Kidney glomerular epithelial cell (primary cell): ENCODE measurements at places on chromosomes 12 and 14.

- no peak for DNase-seq
Measured at GRCh38 chr12:8876887-8877286, 37.4 kb upstream of the PHC1 start.

DNA sequence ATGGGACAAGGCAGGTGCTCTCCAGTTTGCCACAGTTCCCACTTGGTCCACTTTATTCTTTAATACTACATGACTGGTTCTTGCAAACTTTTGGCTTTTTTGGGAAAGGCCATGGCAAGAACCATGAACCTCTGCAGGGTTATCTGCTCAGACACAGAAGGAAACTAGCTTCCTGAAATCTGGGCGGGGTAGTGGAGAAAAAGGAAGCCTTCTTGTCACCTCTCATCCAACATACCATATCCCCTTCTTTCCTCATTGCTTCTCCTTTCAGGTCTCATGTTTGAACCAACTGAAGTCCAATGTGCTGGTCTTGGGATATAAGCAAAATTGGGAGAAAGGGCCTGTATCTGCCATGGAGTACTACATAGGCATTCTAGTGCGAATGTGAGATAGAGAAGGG lies 5.5 kb upstream of the KLHL33 start:
- DNase-seq, result no peak

- peak; percentile 9 for DNase-seq
Measured at GRCh38 chr12:57983146-57983857, 41.9 kb downstream of the ATP23 start.

- DNase-seq, result no peak
Measured at GRCh38 chr12:108319277-108320234, 19.6 kb downstream of the CMKLR1 start.

DNA sequence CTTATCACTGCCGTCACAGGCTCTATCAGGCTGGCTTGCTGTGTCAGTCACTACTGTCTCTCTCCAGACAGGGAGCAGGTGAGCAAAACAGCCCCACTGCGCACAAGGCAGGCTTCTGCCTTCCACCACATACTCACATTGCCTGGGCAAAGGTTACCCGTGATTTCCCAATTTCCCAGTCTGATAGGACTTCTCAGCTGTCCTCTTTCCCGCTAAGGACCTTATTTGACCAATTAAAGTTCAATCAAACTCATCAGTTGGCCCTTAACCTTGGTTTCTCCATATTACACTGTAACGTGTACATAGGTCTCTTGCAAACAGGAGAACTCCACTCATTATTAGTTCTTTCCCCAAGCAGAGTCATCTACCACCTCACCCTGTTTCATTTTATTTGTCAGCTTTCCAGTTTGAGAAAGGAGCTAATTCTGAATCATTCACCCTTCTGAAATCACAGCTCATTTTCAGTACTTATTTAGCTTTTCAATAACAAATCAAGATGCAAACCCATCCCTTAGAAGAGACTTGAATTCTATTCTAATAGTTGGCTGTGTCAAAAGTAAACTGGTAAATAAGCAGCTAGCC lies 170.8 kb downstream of the ESR2 start:
- DNase-seq, result no peak

DNA sequence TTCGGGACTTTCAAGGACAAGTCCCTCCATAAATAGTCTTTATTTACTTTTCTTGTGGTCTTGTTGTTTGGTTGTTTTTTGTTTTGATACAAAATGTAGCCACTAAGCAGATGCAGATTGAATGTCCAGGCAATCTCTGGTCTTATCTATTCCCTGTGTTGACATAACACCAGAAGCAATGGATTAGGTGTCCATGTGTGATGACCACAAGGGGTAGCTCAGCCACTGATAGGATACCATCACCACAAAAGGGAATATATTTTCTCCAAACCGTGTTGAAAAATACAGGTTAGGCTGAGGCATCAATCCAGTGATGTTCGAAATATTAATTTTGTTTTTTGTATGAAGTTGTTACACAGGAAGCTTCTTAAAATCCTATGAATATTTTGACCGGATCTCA lies 196.3 kb downstream of the EPS8 start:
- DNase-seq, result no peak

DNA sequence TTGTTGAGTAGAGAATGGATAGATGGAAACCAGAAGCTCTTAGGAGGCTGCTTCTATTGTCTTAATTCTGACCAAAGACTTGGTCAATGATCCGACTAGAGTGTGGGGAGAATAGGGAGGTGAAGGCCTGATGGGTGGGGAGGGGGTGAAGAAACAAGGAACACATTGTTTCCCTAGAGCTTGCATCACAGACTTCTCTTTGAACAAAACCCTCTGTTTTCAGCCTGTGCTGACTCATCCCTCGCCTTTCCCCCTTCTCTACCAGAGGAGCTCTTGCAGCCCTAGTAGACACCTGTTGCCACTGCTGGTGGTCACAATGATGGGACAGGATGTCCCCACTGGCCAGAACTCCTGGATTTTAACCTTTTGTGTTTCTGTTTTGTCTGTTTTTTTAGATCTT lies 46.8 kb upstream of the CISTR start:
- no peak for DNase-seq

DNA sequence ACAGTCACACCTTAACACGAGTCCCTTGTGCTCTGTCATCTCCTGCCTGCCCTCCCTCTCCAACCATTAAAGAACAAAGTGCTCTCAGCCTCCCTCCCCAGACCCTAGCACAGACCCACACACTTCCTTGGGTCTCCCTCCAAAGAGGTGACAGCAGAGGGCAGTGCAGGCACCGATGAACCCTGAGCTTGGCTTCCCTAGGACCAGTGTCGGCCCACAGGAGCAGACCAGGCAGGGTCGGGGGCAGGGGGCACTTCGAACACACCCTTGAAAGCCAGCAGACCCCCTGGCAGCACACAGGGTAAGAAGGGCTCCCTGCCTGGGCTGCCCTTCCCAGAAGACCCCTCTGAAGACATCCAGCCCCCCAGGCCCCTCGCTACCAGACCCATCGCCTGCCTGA lies 7.0 kb downstream of the CDK2AP1 start:
- no peak for DNase-seq

- no peak for DNase-seq
Measured at GRCh38 chr12:95105540-95105939, 32.1 kb upstream of the NR2C1 start.

DNA sequence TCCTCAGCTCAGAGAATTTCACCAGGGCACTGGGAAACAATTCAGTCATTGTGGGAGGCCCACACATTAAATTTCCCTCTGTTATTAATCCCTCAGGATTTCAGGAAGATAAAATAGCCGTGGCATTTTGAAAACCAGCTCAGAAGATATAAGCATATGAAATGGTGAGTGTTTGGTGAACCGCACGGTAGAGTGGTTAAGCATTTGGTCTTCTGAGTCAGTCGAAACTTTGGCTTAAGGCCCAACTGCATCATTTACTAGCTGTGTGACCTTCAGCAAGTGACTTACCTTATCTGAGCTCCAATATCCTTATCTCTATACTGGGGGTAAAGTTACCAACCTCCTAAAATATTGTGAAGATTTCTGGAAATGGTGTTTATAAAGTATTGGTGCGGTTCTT lies 5.2 kb upstream of the VRK1 start:
- DNase-seq, result no peak

GRCh38 chr14:22577334-22577908 lies 11.6 kb downstream of the DAD1 start:
- no peak for DNase-seq

DNA sequence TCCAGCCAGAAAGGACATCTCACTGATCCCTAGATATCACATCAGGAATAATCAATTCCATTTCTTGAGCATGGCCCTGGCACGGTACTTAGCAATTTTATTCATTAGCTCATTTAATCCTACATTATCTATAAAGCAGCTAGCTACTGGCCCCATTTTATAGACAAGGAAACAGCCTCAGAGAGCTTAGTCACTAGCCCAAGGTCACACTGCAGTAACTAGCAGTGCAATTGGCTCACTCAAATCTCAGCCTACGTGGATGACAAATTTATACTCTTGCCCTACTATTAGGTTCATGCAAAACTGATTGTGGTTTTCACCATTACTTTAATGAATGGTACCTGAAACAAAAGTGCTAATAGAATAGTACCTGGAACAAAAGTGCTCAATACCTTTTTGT lies 41.7 kb downstream of the NUAK1 start:
- DNase-seq, result peak; percentile 29

- no peak for DNase-seq
Measured at GRCh38 chr14:96416292-96416691, 24.4 kb downstream of the AK7 start.

- DNase-seq, result no peak
Measured at GRCh38 chr12:75048767-75049166, 160.9 kb downstream of the KCNC2 start.

DNA sequence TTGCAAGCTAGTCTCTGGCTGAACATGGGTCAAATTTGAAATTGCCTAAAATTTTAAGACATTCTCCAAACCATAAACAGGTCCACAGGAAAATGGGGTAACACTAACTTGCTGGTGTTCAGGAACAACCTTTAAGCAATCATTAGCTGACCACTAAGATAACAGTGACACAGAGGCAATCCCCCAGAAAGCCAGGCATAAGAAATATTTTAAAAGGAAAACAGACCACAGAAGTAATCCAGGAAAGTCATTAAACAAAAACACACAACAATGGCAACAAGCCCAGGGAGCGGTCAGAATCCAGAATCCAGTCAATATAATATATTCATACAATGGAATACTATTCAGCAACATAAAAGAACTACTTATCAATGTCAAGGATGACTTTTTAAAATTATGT lies 59.1 kb downstream of the LRP6 start:
- DNase-seq, result peak; percentile 13

DNA sequence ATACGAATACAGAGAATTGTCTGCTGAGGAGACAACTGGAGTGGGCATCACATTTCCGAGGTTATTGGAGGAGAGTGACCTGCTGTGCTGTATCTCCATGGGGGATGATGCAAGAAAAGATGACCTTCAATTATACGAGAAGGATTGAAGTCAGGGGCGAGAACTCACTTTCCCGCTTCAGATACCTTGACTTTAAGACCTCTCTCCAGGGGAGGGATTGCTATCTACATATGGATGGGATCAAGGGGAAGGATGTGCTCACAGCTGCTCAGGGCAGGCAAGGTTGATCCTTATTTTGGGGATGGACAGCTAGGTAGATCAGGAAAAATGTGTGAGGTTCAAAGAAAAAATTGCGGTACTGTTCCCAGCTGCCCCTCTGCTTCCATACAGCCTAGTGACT lies 24.4 kb downstream of the NEUROD4 start:
- no peak for DNase-seq

DNA sequence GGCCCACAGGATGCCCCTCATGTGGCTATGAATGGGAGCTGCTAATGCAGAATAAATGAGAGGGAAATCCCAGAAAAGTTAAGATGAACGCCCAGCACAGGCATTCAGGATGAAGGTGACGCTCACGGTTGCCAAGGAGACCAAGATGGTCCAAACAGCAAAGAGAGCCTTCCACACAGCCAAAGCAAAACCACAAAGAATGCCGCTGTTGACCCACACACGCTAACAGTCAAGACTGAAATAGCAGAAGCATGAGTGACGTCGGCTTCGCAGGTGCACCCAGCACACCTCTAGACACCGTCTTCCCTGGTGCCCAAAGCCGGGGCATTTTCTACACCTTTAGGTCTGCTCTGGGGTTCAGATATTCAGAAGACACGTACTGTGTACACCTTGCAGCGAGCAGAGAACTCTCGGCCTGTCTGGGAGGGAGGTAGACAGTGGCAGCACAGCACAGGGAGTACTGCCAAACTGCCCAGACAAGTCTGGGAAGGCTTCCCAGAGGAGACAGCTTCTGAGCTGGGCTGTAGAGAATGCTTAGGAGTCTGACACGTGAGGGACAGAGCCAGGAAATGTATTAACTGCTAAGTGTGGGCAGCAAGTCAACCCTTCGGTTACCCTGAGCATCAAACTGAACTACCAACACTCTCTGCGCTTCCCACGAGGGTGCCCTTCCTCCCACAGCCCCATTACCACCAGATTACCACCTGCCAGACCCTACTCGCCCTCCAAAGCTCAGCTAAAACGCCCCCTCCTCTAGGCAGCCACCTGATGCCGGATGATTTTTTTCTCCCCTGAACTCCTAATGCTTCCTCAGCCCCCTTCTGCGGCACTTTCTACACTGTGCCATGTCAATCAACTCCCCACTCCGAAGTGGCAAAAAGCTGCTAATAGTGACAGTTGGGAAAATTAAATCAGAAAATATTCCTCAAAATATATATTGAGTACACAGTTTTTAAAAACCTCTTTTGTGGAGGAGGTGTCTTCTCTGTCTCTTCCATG lies 50.1 kb downstream of the CCDC88C start:
- DNase-seq, result peak; percentile 17

- DNase-seq, result no peak
Measured at GRCh38 chr12:120835304-120835612, 68.9 kb downstream of the SPPL3 start.

DNA sequence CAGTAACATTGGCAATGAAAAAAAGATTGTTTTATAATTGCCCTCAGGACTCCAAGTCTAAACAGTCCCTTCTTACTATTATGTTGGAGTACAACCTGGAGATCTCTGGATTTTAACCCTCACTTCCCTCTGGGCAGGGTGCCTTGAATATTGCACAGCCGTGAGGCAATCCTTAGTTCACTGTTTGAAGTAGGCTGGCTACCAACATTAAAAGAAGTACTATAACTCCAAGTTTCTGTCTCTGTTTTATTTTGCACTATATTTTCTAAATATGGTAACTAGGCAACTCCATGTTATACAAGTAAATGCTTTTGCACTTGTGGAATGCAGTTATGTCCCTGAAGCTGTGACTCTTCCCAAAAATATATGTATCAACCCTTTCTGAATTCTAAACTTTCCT lies 490.7 kb downstream of the EGLN3 start:
- peak; percentile 15 for DNase-seq

DNA sequence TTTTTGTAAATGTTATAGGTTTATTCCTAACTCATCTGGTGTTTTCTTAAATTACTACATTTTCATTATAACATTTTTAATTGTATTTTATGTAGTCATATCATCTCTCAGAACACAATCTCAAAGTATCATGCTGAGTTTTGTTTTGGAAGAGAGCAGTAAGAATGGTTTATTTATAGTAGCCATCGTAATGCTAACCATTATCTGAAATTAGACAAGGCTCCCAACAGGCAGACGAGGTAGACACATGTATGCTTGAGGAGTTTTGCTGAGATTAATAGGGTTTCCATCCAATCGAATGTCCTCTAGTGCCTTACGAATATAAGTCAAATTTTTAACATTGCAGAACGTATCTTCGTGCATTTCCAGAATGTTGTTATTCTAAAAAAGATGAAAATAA lies 9.0 kb upstream of the CCER1 start:
- DNase-seq, result no peak

DNA sequence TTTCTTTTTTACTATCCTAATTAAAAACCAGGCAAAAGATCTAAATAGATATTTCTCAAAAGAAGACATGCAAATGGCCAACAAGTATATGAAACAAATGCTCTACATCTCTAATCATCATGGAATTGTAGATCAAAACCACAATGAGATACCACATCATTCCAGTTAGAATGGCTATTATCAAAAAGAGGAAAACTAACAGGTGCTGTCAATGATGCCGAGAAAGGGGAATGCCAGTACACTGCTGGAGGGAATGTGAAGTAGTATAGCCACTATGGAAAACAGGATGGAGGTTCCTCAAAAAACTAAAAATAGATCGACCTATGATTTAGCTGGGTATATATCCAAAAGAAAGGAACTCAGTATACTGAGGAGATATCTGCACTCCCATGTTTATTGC lies 39.0 kb upstream of the C12orf75 start:
- no peak for DNase-seq
